DND-41 (cell line): ENCODE measurements at places on chromosomes 2 and 18.

DNA sequence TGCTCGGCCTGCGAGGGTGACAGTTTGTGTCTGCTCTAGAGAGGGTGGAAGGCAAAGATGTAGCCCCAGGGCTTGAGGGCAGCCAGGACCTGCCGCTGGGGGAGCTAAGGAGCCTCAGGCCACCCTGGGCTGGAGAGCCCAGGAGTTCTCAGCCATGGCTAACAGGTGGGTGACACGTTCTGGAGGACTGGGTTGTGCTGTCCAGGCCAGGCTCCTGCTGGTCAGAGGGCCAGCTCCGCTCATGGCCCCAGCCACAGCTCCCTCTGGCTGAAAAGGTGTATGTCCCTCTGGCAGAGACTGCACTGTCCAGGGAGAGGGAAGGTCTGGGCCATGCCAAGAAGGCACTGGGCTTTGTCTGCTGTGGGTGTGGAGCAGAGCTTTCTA is 19.2 kb downstream of the TMEM185B start:
- H3K36me3 ChIP-seq: no peaks in the 10 kb centered on the region
- H3K27ac ChIP-seq: no peak overlapping the region
- no peaks in the 10 kb centered on the region for H3K4me1 ChIP-seq
- no peak for DNase-seq
- H3K4me3 ChIP-seq: no peak overlapping the region
- no peaks in the 10 kb centered on the region for H3K27me3 ChIP-seq

GRCh38 chr2:54685263-54685775 is 38.1 kb upstream of the EML6 start:
- peaks cover 14% of the 10 kb centered on the region for H3K4me1 ChIP-seq
- H3K27ac ChIP-seq: no peak overlapping the region
- no peak for DNase-seq

GRCh38 chr2:199743415-199744120 is 107.4 kb downstream of the FTCDNL1 start:
- peaks cover 18% of the 10 kb centered on the region for H3K27me3 ChIP-seq
- H3K4me1 ChIP-seq: no peaks in the 10 kb centered on the region
- no peak overlapping the region for H3K4me3 ChIP-seq
- H3K27ac ChIP-seq: no peak overlapping the region
- no peak for DNase-seq

DNA sequence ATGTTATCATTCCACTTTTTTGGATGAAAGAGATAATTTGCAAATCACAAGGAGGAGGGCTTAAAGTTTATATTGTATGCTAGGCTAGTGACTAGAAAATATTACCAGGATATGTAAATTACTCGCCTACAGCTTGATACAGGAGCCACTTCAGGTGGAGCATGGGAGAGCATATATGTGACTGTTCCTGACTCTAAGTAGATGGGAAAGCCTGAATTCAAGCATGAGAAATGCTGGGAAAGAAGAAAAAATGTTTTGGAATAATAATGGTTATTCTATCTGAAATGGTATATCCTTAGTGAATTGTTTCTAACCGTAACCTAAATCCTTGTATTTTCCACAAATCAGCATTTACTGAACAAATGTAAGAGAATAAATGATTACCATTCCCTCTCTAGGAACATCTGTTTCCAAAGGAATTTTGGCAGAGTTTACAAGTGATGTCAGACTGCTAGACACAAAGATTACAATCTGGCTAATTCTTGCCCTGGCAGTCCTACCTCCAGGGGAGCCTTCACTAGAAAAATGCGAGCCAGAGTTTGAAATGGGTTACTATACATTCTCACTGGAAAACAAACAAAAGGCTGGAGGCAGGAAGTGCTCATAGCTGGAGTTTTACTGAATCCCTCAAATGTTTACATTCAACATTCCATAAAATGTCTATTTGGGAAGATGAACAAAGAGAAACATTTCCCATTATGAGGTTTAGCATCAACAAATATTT is 129.4 kb upstream of the MAPRE2 start:
- H3K4me3 ChIP-seq: no peak overlapping the region
- H3K27me3 ChIP-seq: no peaks in the 10 kb centered on the region
- no peaks in the 10 kb centered on the region for H3K36me3 ChIP-seq
- DNase-seq: no peak
- H3K27ac ChIP-seq: no peak overlapping the region
- H3K4me1 ChIP-seq: no peaks in the 10 kb centered on the region

- H3K27me3 ChIP-seq: no peaks in the 10 kb centered on the region
- H3K36me3 ChIP-seq: no peaks in the 10 kb centered on the region
- DNase-seq: no peak
- no peak overlapping the region for H3K27ac ChIP-seq
- H3K4me1 ChIP-seq: no peaks in the 10 kb centered on the region
These were observed 413.6 kb downstream of the THSD7B start for GRCh38 chr2:137178951-137179377.

- no peaks in the 10 kb centered on the region for H3K27me3 ChIP-seq
- H3K36me3 ChIP-seq: no peaks in the 10 kb centered on the region
- peaks cover 40% of the 10 kb centered on the region for H3K4me1 ChIP-seq
- DNase-seq: no peak
- H3K27ac ChIP-seq: peak overlapping the region; percentile 29; the same call in 1 of the 2 replicates
These were observed 324.1 kb upstream of the THUMPD2 start for GRCh38 chr2:40103163-40103562.

- no peak overlapping the region for H3K27ac ChIP-seq
- DNase-seq: no peak
- no peaks in the 10 kb centered on the region for H3K27me3 ChIP-seq
- H3K36me3 ChIP-seq: no peaks in the 10 kb centered on the region
- no peak overlapping the region for H3K4me3 ChIP-seq
These were observed 1386.4 kb upstream of the ZEB2 start for GRCh38 chr2:145906354-145906753.

GRCh38 chr2:1804351-1804771 is 60.0 kb upstream of the PXDN start:
- H3K27ac ChIP-seq: no peak overlapping the region
- DNase-seq: no peak
- H3K4me3 ChIP-seq: no peak overlapping the region
- H3K4me1 ChIP-seq: no peaks in the 10 kb centered on the region

- H3K27ac ChIP-seq: no peak overlapping the region
- H3K27me3 ChIP-seq: no peaks in the 10 kb centered on the region
- H3K4me1 ChIP-seq: peaks cover 15% of the 10 kb centered on the region
- no peak for DNase-seq
These were observed 101.7 kb downstream of the COBLL1 start for GRCh38 chr2:164739966-164740365.

- H3K27ac ChIP-seq: peak overlapping the region; percentile 88
- H3K36me3 ChIP-seq: no peaks in the 10 kb centered on the region; the same call in 1 of the 2 replicates
- H3K27me3 ChIP-seq: no peaks in the 10 kb centered on the region
- peaks cover 20% of the 10 kb centered on the region for H3K4me1 ChIP-seq
- H3K4me3 ChIP-seq: peak overlapping the region; percentile 74; the same call in 1 of the 2 replicates
These were observed 881 bp upstream of the FAM161A start for GRCh38 chr2:61854564-61855317.

DNA sequence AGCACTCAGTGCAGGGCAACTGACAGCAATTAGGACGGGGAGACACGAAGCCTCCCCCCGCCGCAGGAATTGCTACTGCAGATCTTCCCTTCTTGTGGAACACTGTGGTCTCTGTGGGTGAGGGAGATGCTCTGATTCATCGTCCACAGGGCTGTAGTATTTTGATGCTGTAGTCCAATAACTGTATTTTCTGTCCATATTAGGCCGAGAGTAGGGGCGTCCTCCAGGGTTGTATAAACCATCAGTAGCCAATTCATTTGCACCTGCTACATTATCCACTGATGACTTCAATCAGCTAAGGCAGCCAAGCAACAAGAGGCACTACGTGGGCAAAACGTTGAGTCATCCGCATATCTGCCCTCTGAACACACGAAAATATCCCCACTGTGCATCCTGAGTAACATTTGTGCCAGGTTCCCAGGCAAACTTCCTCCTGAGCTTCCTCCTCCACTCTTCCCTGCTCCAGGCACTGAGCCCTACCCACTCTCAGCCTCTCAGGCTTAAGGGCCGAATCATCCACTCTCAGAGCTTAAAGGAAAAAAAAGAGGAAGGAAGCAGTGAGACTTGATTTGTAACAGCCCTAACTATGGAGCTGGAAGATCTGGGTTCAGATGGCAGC is 62.1 kb downstream of the LBH start:
- no peak overlapping the region for H3K27ac ChIP-seq
- no peaks in the 10 kb centered on the region for H3K27me3 ChIP-seq
- H3K4me3 ChIP-seq: no peak overlapping the region
- no peaks in the 10 kb centered on the region for H3K36me3 ChIP-seq
- DNase-seq: no peak

- no peak overlapping the region for H3K4me3 ChIP-seq
- no peaks in the 10 kb centered on the region for H3K36me3 ChIP-seq
- peaks cover 11% of the 10 kb centered on the region for H3K27me3 ChIP-seq
- no peak overlapping the region for H3K27ac ChIP-seq
These were observed 571.2 kb upstream of the TNP1 start for GRCh38 chr2:217430916-217431576.

DNA sequence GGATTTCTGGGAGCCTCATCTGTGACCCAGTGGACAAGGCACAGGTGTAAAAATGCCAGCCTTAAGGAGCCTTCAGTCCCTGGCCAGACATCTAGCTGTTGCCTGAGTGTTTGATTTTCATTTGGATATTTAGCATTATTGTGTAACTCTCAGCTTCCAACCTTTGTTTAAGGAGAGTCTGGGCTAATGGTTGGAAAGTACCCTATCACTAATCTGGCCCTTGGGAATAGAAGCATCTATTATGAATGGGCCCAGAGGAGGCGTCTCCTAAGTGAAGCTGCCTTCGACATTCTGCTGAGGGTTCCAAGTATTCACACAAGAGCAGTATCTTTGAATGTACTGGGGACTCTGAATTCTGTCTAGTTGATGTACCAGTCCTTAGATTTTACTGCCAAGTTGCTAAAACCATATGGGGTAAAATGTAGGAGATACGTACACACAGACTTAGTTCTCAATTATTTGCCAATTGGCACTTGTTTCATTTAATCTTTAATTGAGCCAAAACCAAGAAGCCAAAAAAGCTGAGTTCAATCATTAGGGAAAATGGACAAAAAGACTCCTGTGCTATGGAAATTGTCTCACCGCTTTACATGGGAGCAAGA is 7.2 kb upstream of the ANKRD29 start:
- no peak overlapping the region for H3K27ac ChIP-seq
- H3K27me3 ChIP-seq: peaks cover 12% of the 10 kb centered on the region
- H3K4me3 ChIP-seq: no peak overlapping the region

DNA sequence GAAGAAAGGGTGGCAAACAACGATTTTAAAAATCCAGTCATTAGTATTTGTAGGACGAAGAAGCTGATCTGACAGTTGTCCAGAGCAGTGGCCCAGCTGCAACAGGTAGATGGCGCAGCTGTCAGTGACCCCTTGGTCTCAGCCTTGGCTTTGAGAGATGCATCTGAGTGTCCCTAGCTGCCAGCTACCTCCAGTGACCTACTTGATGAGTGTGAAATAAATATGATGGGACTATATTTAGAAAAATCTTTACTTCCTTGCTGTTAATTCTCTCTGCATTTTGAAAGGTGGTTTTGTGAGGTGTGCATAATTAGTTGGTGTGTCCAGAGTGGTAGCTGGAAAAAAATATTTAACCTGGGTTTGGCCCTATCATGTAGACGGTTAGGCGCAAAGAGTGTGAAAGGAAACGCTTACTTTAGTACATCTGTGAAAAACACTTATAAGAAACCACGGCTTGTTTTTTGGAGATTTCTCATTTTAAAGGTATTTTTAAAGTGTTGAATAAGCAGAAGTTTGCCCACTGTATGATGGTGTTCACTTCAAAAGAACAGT is 963 bp downstream of the INPP1 start:
- no peak for DNase-seq
- no peak overlapping the region for H3K4me3 ChIP-seq
- H3K36me3 ChIP-seq: no peaks in the 10 kb centered on the region
- H3K4me1 ChIP-seq: no peaks in the 10 kb centered on the region

DNA sequence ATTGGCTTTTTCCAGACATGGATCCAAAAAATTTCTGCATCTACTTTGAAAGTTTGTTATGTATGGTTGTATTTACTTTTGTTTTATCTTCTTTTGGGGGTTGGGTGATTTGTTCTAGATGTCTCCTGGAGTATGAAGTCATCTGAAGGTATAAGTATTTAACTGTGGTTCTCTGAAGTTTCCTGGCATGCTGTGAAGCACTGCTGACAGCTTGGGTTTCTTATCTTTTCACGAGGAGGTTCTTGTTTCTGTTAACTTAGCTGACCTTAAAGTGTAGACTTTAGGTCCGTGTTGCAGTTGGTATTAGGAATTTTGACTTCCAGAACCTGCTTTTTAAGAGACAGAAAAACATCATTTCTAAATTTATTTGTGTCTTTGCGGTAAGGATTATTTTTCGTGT is 15.9 kb downstream of the GLS start:
- no peak overlapping the region for H3K27ac ChIP-seq
- H3K27me3 ChIP-seq: no peaks in the 10 kb centered on the region
- no peak for DNase-seq
- H3K4me1 ChIP-seq: no peaks in the 10 kb centered on the region
- no peak overlapping the region for H3K4me3 ChIP-seq
- peaks cover 78% of the 10 kb centered on the region for H3K36me3 ChIP-seq

GRCh38 chr2:238149841-238150572 is 8.8 kb upstream of the ERFE start:
- H3K36me3 ChIP-seq: no peaks in the 10 kb centered on the region
- no peaks in the 10 kb centered on the region for H3K4me1 ChIP-seq
- no peak overlapping the region for H3K27ac ChIP-seq
- no peak for DNase-seq

DNA sequence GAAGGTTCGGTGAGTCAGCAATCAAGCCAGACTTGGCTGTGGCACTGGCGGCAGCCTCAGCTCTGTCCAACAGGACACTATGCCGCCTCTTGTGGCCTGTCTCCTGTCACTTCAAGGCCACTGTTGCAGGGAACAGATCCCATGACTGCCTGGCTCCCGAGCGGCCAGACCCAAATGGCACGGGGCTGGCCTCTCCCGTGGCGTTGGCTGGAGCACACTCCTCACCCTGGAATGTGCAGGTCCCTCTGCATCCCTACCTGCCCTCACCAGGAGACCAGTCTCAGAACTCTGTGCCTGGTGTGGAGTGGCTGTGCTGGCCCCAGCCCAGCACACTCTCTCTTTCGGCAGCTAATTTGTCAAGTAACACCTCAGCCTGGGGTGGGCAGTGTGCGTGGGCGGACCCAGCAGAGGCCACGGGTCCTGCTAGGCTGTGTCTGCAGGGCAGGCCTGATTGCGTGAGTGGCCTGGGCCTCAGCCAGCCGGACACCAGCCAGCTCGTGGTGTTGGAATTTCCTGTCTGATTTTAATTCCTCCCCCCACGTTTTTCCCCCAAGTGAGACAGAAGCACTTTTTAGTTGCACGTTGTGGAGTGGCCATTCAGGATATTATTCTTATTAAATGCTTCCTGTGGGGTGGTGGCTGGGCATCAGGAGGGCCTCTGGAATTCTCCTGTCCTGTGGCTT is 179.3 kb downstream of the GLI2 start:
- no peaks in the 10 kb centered on the region for H3K36me3 ChIP-seq
- H3K4me3 ChIP-seq: no peak overlapping the region
- H3K4me1 ChIP-seq: no peaks in the 10 kb centered on the region
- no peak overlapping the region for H3K27ac ChIP-seq
- no peak for DNase-seq
